Right hindlimb (tissue), 1 donor: ENCODE measurements at places on chromosomes 4 and X.

DNA sequence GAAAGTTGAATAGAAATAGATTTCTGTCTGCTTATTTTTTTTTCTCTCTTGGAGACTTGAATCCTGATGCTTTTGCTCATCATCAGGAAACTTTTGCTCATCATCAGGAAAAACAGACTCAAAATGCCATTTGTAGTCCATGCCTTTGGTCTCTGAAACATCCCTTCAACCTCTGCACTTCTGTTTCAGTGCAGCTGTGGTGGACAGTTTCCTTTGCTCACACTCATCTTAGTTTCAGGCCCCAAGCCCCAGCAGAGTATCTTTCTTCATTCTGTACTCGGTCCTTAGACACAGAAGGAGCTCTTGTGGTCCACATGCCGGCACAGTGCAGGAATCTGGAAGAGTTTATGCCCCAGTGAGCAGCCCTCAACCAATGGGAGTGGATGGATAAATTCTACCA is 337.9 kb downstream of the PPP3CA start:
- DNase-seq = no peak

DNA sequence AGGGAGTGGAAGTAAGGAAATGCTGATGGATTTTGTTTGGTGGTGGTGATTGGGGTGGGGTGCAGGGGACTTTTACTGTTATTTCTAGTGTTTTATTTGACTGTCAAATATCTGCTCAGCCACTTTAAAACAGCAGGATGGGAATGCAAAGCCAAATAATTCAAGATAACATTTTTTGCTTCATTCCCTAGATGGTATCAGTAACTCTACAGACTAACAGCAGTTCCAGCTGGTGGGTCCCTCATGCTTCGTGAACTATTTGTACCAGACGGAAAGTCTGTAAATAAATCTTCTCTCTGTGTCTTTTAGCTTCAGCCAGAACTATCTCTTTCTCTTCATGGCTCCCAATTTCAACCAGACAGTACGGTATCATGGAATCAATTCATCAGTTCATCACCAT is 27.5 kb downstream of the GPR143 start:
- DNase-seq = no peak

DNA sequence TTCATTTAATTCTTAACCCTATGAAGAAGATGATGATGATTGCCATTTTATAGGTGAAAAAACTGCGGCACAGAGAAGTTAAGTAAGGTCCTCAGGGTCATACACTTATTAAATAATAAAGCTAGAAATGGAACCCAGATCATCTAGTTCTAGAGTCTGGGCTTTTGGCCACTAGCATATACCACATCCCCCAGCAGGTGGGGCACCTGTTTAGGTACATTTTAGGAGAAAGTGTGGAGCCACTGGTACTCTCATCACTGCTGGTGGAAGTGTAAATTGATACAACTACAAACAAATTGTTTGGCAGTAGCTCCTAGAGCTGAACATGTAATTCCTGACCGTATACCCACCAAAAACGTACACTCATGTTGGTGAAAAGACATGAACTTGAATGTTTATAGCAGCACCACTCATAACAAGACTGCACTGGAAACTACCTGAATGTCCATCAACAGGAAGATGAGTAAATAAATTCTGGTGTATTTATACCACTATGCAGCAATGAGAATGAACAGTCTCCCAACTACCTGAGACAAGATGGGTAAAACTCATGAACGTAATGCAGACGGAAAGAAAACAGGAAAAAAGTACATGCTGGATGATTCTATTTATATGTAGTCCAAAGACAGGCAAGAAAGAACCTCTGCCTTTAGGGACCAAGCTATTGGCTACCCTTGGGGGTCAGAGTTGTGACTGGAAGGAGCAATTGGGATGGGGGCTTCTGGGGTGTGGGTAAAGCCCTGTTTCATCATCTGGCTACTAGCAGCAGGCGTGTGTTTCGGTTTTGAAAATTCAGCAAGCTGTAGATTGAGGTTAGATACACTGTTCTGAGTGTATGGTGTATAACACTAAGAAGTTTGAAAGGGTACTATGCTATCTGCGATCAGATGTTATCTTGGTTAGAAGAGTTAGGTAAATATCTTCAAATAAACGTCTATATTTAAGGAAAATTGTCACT is 72.3 kb upstream of the ADGRG2 start:
- no peak for DNase-seq

DNA sequence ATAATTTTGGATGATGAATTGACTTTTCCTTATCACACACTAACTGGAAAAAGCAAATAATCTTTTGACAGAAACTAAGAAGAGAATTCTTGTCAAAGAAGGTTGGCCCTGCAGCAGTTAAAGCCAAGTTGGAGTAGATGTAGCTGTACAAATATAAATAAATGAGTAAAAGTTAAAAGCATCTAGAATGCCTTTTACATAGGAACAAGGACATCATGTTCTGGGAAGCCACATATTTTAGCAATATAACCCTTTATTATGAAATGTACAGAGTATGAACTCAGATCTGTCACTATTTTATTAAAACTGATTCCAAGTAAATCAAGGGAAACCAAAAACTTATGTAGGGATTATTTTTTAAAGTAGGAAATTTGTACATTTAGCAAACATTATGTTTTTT is 269.4 kb upstream of the FAT4 start:
- DNase-seq = no peak

GRCh38 chrX:724256-724655 is 93.7 kb downstream of the SHOX start:
- DNase-seq = no peak

DNA sequence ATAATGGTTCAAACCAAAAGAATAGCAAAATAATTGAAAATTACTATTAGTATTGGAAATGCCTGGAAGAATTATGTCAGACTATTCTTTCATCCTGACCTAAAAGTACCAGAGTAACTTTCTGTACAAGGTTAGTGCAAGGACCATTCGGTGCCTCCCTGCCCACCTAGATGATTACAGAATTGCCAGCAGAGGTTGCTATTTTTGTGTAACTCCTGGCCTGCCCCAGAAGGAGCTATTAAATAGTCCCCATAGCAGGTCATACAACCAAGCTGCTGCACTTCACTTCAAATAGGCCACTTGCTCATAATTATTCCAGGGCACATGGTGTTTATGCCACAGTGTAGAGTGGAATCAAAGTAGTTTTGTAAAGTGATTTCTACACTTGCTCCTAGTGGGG is 831.1 kb upstream of the PABPC4L start:
- no peak for DNase-seq

DNA sequence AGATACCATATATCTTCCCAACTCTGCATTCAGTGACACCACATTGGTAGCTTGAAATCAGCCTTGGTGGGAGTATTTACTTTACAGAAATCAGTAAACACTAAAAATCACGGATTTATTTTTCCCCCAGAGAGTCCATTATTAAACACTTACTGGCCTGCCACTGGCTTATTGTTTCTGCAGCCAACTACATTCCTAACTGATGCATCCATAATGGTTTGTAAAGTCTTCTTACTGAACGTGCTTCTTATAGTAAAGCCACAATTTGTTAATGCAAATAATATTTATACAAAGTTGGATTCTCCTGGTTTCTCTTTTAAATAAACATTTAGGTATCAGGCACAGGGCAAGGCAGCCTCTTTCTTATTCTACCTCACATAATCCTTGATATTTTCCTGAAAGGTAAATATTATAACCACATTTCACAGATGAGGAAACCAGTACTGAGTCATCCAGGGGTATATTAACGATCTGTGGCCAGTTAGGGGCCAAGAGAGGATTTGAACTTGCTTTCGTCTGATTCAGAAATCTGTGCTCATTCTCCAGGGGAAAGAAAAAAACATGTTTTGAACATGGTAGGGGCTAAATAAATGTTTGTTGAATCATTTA is 136.5 kb downstream of the RAB28 start:
- no peak for DNase-seq

- DNase-seq = peak; percentile 77
Measured at GRCh38 chrX:1164322-1165288, 47.8 kb downstream of the CRLF2 start.

- no peak for DNase-seq
Measured at GRCh38 chrX:18887825-18888212, 96.1 kb downstream of the PHKA2 start.

- DNase-seq = no peak
Measured at GRCh38 chr4:145071560-145071959, 26.4 kb downstream of the ANAPC10 start.

DNA sequence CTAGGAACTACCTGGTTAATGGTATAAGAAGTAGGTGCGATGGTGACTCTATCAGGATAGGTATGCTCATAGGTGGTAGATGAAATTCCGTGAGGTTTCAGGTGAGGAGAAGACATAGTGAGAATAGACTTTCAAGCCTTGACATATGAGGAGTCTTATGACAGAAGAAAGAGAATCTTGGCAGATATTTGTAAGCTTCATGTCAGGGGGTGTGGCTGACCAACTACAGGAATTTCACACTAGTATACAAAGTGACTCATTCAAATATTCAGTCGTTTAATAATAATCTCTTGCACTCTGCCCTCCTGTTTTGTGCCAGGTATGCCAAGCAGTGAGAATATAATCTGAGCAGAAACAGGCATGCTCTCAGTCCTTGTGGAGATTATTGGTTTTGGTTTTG is 22.8 kb downstream of the PACRGL start:
- DNase-seq = no peak

GRCh38 chr4:151218343-151218742 is 58.6 kb upstream of the PRSS48 start:
- no peak for DNase-seq

GRCh38 chr4:74189331-74190043 is 31.6 kb downstream of the MTHFD2L start:
- DNase-seq = no peak

DNA sequence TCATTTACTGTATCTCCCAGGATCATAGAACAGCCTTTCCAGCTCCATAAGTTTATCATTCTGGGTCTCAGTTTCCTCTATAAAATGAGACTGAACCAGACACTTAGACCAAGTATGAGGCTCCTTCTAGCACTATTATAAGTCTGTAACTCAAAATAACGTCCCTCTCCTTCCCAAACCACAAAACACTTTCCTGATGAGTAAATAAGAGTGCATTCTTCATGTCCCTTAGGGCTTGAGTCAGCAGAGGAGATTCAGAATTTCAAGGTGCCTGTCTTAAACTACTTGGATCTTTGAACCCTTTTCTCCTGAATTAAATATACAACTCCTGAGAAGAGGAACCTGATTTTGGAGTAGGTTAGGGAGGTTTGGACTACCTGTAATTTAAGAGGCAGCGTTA is 62.6 kb downstream of the GLRA2 start:
- no peak for DNase-seq

DNA sequence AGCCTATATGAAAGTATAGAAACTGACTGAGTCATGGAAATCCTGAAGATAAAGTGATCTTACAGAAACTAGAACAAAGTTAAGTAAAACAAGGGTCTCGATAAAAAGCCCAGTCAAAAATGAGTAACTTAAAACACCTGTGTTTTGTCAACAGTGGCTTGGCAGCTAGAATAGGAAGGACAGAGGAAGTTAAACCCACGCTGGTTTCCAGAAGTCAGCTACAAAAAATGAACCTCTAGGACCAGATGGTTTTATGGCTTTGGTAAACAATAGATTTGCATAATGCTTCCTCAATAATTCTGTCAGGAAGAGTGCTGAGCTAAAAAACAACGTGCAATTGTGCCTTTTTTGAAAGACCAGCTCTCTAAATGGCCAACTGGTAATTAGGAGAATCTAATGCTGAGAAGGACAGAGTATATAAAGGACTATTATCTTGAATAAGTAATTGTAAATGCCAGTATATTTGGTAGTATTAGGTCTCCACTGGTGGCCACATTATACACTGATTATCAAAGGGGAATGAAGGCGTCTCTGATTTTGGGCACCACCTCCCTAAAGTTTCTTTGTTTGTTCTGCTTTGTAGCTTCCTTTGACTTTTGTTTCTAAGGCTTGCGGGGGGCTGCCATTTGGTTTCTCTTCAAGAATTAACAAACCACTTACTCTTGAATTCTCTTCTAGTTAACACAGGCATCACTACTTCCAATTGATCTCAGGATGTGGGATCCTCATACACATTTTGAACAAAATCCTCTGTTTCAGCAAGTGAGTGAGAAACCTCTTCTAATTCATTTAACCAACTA is 72.2 kb upstream of the PPP3CA start:
- no peak for DNase-seq

GRCh38 chr4:129804461-129804981 is 708.6 kb downstream of the C4orf33 start:
- no peak for DNase-seq

- DNase-seq = no peak
Measured at GRCh38 chr4:10703766-10704429, 19.3 kb upstream of the CLNK start.

DNA sequence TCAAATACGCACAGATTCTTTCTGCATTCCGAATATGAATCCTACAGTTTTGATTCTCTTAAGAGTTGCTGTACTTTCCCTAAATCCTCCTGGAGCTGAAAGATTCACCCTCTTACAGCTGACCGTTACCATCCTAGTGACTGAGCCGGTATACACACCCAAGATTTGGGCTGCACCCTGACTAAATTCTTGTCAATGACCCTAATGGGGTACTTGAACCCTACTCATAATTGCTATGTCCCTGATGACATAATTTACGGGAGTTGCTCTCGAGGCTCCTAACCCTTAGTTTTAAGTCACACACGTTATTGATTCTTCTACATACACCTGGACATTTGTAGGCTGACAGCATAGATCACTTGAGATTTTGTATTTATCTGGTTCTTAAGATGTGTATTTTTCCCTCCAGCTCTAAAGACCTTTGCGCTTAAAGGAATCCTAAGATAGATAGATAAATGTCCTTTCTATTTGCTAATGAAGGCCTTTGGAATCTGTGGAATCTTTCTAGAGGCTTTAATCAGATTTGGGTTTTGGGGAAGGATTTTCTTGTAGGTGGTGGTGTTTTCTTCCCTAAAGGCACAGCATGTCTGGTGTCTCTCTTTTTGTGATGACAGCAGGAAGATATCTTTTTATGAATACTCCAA is 37.8 kb downstream of the CLDN34 start:
- no peak for DNase-seq

DNA sequence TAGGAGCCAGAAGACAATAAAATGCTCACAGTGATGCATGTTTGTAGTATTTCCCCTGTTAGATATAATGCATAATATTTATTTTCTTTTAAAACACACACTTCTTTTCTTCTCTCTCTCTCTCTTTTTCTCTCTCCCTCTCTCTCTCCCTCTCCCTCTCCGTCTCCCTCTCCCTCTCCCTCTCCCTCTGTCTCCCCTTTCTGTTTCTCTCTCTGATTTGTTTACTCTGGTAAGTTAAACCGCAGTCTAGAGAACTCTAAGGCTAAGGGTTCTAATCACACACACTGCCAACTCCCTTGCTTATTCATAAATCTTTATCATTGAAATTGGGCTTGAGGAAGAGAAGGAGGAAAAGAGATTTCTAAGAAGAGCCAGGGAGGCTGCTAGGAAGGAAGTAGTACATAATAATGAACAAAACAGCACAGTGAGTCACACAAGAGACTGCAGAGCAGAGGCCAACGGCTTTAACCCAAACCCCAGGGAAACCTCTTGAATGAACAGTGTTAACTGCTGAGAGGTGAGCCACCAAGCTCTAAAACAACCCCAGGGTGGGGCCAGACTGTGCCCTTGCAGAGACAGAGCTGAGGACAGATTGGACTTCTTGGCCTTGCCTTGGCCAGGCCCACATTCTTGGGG is 9.1 kb upstream of the PHOX2B start:
- DNase-seq = no peak
